ENCODE measurements at places on chromosomes 4 and X. TPM values are rescaled to one million over a fixed set of nuclear protein-coding genes. Genes with fewer than 3 reads are reported as not detected.

DNA sequence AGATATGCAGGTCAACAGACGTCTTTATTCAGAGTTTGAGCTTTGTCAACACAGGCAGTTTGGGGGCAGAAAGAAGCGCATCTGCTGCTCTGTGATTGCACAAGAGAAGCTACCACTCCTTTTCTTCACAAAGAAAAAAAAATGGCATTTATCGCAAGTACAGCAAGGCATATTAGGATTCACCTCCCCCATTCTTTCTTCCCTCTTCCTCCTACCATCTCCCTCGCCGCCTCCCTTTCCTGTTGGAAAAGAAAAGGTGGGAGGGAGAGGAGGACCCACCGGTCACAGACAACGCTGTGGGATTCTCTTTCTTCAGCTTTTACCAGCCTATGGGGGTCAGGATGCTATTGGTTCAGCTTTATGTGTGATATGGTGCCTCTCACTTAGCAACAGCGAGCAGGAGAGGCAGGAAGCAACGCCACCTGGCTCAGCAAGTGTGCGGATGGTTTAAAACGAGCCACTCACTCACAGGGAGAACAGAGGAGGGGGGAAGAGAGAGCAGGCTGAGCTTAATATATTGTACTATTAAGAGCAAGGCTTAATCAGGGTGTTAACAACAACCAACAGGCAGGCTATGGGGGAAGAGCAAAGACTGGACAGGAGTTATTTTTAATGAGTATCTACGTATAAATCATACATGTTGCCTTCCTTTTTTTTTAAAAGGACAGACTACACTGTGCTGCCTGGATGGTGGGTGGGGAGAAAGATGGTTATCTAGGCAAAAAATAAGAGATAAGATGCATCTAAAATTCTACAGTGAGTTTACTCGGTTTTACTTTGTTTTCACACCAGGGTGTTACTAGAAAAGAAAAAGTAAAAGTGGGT lies 104.7 kb downstream of the MAML3 start:
- peak; percentile 49 for DNase-seq

DNA sequence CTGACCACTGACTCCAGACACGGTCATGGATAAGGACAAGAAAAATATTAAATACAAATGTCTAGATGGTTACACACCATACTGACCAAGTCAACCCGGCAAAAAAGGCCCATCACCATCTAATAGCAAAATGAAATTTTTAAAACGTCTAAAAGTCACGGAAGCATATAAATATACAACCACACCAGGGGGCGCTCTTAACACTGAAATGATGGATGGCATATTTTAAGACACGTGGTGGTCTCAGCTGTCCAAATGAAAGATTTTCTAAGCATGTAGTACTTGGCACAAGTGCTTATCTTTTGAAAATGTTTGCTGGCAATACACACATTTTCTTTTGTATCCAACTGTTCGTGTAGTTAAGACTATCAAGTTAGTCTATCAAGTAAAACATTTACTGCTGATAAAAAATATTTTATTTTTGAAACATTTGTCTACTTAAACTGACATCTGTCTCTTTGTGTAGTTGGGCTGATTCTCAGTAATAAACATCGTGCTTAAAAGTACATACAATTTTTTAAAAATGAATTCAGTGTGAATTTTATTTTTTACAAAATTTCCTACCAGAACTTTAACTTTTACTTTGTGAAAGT lies 64.6 kb downstream of the COX7B2 start:
- no peak for DNase-seq

DNA sequence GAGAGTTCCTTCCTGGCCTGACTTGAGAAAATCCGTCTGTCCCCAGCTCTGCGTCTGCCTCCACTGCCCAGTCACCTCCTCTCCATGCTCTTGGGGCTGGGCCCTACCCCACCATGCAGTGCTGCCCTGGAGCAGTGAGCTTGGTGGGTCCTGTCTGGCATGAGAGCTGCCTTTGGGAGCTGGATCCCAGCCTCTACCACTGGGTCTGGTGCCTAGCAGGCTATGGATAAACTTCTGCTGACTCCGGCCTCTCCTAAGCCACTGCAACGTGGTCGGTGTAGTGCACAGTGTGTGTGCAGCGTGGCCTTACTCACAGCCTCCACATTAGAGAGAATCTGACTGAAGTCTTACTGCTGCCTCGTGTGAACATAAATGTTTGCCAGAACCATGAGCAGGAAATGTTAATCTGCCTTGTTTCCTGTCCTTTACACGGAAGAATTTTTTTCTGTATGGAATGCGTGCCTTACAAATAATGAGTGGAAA lies 47.6 kb downstream of the HTT start:
- no peak for DNase-seq

DNA sequence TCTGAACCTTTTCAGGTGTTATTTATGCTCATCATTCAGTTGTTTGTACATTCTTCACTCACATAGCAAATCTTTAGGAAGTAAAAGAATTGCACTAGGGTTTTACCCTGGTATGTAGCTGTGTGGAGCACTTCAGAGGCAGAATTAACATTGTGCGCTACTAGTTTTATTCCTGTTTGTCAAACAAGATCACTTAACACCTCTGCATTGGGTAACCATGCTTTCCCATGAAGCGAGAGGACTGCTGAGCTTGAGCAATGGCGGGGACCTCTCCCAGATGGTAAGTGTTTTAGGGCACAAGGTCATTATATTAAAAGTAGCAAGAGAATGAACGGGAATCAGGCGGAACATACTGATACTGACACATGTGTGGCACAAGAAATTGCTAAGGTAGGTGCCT lies 59.2 kb downstream of the SHROOM3 start:
- no peak for DNase-seq

DNA sequence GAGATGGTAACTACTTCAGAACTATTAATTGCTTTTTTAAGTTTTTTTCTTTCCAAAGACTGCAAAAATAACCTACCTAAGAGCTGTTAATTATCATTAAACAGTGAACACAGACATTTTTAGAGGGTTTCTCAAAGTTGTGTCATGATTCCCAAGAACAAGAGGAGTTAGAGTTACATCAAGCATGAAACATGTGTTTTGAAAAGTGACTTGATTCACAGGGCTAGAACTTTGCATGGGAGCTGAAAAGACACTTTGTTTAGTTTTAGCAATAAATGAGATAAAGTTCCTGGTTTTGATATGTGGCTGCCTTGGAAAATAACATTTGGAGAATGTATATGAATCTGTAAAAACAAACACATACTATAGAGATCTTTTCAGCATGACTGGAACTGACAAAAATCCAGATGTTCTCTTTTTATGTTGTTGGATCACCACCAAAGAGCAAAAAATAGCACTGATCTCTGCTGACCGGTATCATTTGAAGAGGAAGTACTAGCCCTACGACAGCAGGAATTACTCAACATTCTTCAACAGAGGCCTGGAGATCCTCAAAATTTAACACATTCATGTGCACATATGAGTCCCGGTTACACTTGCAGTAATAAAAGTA lies 173.0 kb upstream of the PCDH18 start:
- DNase-seq = no peak

- DNase-seq = no peak
Observed at GRCh38 chr4:44916411-44916810, 190.1 kb upstream of the GNPDA2 start.

GRCh38 chrX:72123471-72124185 lies 8.1 kb downstream of the RTL5 start:
- peak; percentile 59 for DNase-seq

DNA sequence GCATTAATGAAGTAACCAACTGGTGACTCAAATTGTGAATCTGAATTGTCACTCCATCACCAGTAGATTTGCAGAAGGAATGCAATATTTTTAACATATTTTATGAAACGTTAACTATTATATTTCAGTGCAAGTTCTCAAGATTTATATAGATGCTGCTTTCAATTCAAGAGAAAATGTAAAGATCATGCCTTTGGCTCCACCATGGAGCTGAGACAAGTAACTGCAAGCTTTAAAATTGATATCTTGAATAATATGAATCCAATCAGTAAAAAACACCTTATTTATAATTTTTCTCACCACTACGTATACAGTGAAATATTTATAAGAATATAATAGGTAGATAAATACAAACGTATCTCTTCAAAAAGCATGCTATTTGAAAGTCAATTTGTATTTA lies 27.8 kb upstream of the GALNTL6 start:
- no peak for DNase-seq

- DNase-seq = peak; percentile 40
Observed at GRCh38 chr4:140309124-140309870, 64.1 kb upstream of the SCOC start.

GRCh38 chr4:75699299-75699698 lies 25.1 kb upstream of the USO1 start:
- no peak for DNase-seq

DNA sequence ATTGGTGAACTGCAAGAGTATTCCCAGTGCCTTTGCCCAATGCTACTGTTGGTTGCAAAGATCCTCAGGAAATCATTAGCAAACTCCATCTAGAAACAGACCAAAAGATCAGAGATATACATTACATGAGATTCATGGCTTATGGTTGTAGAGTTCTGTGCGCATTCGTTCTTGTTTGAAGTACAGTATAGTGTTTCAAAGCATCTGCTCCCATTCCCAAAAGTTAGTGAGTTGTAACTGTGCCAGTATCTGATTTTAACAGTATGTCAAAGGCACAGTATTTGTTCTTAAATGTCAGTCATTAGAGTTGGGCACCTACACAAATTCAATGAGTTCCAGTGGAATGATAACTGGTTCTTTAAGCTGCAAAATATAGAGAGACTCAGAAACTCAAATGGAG lies 314.7 kb upstream of the ATOH1 start:
- no peak for DNase-seq

GRCh38 chr4:99390055-99390454 lies 37.5 kb upstream of the ADH1C start:
- DNase-seq = no peak

DNA sequence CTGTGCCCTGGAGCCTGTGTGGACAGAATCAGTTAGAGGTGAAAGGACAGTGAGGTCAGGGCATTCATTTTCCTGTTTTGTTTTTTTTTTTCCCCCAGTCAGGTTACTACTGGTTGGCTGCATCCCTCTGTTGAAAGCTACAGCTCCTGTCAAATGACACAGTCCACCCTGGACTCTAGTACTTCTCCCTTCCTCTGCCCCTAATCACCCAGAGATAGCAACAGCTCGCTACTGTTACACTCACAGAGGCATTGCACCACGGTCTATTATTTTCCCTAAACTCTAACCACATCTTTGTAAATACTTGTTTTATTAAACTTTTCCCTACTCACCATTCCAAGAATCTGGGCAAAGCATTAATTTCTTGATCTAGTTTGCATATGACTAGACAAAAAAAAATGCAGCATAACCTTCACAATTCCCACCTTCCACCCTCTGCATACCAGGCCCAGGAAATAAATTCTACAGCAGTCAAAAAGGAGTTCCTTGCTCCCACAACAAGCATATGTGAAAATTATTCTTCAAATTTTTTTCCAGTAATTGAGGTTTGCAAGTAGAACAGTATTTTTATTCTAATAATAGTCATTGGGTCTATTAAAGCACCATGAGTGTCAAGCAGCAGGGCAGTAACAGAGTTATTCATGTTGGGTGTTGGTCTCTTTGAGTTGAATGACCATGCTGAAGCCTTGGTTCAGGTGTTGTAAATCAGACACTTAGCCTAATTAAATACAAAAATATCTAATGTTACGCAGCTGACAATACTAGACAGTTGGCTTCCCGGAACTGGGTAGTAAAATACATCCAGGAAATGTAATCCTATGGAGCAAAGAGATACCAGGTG lies 329.2 kb downstream of the INPP4B start:
- no peak for DNase-seq

DNA sequence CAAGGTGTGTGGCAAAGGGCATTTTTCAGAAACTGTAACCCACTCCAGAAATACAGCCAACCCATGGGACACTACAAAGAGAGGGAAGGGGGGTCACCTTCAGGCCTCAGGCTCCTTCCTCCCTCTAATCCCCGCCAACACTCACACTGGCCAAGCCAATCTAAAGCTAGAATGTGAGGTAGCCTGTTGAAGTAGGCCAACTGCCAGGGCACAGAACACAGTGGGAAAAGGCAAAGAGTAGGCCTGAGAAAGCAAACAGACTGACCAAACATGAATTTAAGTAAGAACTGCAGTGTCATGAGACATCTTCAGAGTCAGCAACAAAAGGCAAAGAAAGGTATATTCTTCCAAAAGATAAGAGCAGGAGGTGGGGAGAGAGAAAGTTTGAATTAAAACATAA lies 289.0 kb downstream of the HNRNPD start:
- DNase-seq = no peak

- DNase-seq = no peak
Observed at GRCh38 chr4:4820261-4820660, 39.2 kb upstream of the MSX1 start.

- no peak for DNase-seq
Observed at GRCh38 chr4:73843369-73843768, 6.9 kb downstream of the CXCL6 start.

DNA sequence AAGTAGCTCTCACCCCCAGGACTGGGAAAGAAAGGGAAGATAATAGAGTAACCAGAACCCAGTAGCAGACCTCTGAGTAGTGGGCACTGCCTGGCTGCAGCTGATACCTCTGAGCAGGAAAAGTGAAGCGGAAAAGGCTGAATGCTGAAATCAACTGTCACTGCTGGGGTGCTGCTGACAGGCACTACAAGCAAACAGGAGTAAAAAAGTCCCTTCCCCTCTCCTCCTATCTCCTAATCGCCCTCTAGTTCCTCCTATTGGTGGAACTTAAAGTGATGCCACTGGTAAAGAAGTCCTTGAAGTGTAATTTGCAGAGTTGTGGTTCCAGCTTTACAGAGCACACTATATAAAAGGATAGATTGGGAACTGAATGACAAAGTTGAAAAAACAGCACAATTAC lies 32.8 kb upstream of the GLRB start:
- DNase-seq = no peak

GRCh38 chr4:53987761-53988171 lies 76.6 kb downstream of the CHIC2 start:
- no peak for DNase-seq

GRCh38 chrX:44747969-44748368 lies 95.9 kb upstream of the DUSP21 start:
- DNase-seq = no peak

DNA sequence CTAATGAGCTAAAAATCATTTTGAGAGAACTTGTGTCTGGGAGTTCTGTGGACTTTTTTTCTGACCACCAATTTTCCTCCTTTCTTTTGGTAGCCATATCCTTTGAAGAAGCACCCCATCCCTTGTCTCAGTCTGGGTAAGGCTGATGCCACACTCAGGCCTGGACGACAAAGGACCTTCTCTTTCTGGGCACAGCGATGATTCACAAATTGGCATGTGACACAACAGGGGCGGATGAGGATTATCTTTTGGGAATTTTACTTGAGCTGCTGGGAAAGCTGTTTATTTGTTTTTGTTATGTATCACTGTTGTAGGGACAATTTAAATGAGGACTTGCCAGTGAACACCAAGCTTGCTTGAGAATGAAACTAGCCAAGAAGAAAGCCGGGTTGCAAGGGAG lies 233.4 kb upstream of the HAND2 start:
- no peak for DNase-seq

- DNase-seq = no peak
Observed at GRCh38 chr4:123990310-123990870, 593.8 kb downstream of the SPRY1 start.

Gene PLP1
- 9.4 TPM for total RNA-seq

Gene HMGB3
- 7.2 TPM for total RNA-seq

Gene MID2
- total RNA-seq = 5.6 TPM

Gene NXF2B
- total RNA-seq = not detected

Gene STAG2
- 34.8 TPM for total RNA-seq

Gene AVPR2
- 3.3 TPM for total RNA-seq

Gene UBE2K
- total RNA-seq = 53.8 TPM

Gene TLR6
- 1.5 TPM for total RNA-seq

Gene DGAT2L6
- not detected for total RNA-seq

Gene PRKG2
- 0.17 TPM for total RNA-seq

Gene GPR119
- total RNA-seq = not detected

Gene MAOA
- 103 TPM for total RNA-seq

Gene IL13RA1
- total RNA-seq = 17.2 TPM

Gene CENPVL1
- total RNA-seq = not detected
